ENCODE measurements at places on chromosomes 11 and 22.
A peak's percentile ranks its signal among the peaks of the same experiment; 100 is the strongest.

- no peak for DNase-seq
Observed at GRCh38 chr11:7098235-7098832, 9.5 kb downstream of the RBMXL2 start.

DNA sequence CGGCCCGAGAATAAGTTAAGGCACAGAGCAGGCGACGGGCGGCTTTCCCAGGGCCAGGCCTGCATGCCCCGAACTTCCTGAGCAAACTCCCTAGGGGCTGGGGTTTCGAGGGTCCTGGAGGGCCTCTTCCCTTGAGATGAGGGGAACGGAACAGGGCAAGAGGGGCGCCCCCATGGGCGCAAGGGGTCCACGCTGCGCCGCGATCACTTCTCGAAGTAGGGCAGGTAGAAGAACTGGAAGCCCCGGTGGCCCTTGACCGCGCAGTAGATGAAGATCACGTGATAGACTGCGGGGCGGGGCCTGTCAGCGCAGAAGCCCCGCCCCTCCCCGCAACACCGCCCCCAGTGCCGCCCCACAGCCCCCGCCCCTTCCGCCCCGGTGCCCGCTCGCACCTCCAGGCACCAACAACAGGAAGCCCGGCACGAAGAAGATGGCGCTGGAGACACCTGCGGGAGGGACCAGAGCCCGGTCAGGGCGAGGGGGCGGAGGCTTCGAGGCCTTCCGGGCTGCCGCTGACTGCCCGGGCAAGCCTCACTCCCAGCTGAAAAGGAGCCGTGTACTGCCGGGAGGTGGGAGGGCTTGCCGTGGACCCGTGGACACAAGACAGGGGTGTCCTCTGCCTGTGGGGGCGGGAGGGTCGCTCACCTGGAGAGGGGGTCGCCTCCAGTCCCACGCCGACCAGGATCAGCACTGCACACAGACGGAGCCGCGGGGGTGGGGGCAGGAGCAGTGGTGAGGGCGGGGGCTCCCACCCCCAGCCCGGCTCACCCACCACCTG lies 4.5 kb downstream of the TMEM134 start:
- peak; percentile 91 for DNase-seq

DNA sequence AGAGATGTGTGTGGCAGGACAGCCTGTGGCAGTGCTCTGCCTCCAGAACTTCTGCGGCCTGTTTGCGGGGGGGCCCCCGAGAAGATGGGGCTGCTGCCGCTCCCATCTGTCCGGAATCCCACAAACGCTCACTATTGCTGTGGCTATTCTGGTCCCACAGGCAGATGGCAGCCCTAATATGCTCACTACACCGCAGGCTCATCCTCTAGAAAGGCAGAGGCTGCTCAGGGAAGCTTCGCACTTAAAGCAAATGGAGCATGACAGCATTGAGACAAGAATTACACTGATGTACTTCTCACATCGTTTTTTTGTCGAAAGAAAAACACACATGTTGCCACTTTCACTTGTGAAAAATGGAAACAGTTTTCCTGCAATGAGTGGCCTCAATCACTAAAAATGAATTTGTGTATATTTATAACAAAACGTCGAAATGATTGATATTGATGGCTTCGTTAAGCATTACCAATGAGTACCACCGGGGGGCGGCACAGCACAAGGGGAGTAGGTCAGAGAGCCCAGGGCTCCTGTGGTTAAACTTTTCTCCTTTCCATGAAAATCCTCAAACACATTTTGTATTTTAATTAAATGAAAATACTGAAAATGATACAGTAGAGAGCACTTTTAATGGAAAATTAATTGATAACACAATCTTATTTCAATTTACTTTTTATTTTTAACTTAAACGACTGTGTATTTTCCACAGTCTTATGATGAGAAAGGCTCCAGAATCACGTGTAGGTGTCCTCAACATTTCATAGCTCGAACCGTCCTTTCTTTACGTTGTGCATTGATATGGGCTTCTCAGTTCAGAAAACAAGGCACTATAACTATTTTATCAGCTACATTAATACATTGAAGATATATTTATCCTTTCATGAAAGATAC lies 69.1 kb downstream of the CTTN start:
- no peak for DNase-seq

GRCh38 chr11:18071098-18071705 lies 25.1 kb upstream of the TPH1 start:
- no peak for DNase-seq

GRCh38 chr11:45149483-45150056 lies 3.1 kb downstream of the PRDM11 start:
- DNase-seq: no peak

DNA sequence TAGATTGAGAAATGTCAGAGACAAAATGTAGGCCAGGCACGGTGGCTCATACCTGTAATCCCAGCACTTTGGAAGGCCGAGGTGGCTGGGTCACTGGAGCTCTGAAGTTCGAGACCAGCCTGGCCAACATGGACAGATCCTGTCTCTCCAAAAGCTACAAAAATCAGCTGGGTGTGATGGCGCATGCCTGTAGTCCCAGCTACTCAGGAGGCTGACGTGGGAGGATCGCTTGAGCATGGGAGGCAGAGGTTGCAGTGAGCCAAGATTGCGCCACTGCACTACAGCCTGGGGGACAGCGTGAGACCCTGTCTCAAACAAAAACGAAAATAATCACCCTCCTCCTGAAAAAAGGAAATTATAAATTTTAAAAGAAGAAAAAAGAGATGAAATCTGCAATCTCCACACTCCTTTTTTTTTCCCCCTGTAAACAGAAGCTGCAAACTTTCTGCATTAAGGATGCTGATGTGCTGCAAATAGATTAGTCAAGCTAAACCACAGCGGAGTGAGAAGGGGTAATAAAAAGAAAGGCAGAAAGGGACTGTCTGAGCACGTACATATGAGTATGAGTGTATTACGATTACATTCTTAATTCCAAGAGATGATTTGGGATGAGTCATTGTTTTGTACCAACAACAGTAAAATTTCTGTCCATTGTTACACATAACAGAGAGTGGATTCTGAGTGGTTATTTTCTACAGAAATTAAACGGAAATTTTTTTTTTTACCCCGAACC lies 87.3 kb downstream of the SIK3 start:
- no peak for DNase-seq

DNA sequence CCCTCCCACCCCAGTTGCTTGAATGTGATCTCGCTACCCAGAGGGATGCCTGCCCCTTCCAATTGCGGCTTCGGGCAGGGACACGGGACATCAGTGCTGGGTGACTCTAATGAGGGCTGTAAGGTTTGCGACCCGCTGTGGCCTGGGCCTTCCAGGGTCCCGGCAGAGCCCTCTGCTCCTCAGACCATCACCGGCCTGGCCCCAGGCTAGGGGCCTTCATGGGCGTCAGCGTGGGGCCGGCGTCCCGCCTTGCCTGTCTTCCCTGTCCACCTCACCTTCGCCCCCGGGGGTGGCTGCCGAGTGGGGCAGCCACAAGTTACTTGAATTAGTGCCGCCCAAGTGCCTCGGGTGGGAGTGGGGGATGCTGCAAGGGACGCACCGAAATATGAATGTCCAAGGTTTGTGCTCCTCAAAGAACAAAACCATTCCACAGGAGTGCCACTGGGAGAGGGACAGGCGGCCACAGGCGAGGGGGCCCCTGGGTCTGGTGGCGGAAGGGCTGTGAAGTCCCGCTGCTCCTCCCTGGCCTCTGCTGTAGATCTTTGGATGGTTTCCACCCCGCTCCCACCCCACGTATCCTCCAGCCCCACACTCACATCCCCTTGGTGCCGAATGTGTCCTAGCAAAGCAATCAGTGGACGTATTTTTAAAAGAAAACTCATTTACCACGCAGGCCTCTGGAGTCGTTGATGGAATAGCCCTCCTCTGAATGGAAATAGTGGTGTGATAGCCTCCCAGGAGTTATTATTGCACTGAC lies 317.1 kb downstream of the NTM start:
- DNase-seq: no peak

- DNase-seq: no peak
Observed at GRCh38 chr11:17381156-17381555, 7.3 kb downstream of the KCNJ11 start.

- DNase-seq: no peak
Observed at GRCh38 chr11:29616611-29617010, 400.2 kb downstream of the KCNA4 start.

GRCh38 chr11:116862951-116863350 lies 25.5 kb upstream of the APOA1 start:
- DNase-seq: no peak

DNA sequence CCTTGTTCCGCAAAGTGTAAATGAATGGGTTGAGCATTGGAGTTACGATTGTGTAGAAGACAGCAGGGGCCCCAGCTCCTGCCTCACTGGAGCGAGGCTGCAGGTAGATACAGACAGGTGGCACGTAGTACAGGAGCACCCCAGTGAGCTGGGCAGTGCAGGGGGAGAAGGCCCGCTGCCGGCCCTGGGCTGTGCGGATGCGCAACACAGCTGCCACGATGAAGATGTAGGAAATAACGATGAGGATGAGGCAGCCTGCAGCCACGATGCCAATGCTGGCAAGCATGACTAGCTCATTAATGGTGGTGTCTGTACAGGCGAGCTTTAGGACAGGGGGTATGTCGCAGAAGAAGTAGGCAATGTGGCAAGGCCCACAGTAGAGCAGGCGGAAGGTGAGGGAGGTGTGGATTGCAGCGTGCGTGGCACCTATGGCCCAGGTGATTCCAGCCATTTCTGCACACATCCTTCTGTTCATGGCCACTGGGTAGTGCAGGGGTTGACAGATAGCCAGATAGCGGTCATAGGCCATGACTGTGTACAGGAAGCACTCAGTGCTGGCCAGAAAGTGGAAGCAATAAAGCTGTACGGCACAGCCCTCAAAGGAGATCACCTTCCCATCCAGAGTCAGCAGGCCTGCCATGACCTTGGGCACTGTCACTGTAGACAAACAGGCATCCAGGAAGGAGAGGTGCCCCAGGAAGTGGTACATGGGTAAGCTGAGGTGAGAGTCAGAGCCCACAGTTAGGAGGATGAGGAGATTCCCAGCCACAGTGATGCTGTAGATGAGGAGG lies 616 bp downstream of the OR10S1 start:
- DNase-seq: no peak

- peak; percentile 68 for DNase-seq
Observed at GRCh38 chr22:38271927-38272372, 860 bp downstream of the TMEM184B start.

GRCh38 chr11:16781936-16782919 lies 43.8 kb downstream of the C11orf58 start:
- no peak for DNase-seq

DNA sequence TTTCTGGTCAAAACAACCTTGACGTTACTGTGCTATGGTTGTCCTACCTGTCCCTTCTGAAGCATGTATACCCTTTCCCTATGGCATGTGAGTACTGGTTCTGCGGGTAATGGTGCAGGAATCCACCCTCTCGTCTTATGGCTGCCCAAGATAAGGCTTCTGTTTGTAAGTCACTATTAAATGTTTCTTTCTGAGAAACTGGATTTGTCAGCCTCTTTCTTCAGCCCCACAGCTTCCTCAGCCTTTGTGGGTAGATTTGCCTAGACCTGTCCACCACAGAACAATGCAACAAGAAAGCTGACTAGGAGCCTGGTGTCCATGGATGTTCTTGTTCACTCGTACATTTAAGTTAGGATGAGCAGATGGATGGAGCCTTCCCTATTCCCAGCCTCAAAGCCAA lies 14.4 kb downstream of the MMP7 start:
- no peak for DNase-seq

GRCh38 chr11:404551-405264 lies 10.1 kb downstream of the SIGIRR start:
- no peak for DNase-seq

DNA sequence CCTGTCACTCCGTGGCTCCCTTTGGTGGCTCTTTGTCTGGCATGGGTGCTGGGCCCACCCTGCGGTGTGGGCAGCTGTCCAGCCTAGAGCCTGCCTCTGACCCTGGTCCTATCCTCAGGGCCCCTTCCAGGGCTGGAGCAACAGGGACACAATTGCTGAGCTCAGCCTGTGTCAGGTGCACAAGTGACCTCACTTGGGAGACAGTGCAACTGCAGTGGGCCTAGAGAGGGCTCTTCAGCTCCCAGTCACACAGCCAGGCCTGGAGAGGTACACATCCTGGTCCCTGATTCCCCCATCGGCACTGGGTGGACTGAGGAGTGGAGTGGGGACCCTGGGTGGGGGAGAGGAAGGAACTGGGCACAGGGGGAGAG lies 43.9 kb downstream of the RTN4R start:
- no peak for DNase-seq

- peak; percentile 24 for DNase-seq
Observed at GRCh38 chr11:58659910-58660570, 37.6 kb downstream of the CNTF start.

- no peak for DNase-seq
Observed at GRCh38 chr11:33461369-33462125, 204.4 kb downstream of the HIPK3 start.
